IPS DF 19.7 (cell line): ENCODE measurements at places on chromosomes 3 and 15.

- no peak for DNase-seq
Observed at GRCh38 chr3:39097716-39098472, 9.5 kb downstream of the GORASP1 start.

DNA sequence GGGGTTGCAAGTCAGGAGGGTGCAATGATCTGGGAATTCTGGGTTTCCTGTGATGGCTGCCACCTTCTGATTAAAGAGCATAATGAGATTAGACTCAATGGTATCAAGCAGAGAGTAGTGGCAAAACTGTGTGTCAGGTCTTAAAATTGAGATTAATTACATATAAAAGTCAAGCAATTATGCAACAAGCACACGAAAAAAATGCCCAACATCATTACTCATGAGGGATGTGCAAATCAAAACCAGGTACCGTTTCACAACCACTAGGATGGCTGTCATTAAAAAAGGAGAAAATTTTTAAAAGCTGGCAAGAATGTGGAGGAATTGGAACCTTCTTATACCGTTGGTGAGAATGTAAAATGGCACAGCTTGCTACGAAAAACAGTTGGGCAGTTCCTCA lies 205.0 kb downstream of the OSBPL10 start:
- no peak for DNase-seq

GRCh38 chr3:12468276-12468675 lies 16.0 kb upstream of the TSEN2 start:
- DNase-seq, result no peak

GRCh38 chr3:137765310-137766033 lies 1.4 kb downstream of the SOX14 start:
- DNase-seq, result no peak

- DNase-seq, result no peak
Observed at GRCh38 chr3:156434921-156435320, 120.0 kb downstream of the SSR3 start.

DNA sequence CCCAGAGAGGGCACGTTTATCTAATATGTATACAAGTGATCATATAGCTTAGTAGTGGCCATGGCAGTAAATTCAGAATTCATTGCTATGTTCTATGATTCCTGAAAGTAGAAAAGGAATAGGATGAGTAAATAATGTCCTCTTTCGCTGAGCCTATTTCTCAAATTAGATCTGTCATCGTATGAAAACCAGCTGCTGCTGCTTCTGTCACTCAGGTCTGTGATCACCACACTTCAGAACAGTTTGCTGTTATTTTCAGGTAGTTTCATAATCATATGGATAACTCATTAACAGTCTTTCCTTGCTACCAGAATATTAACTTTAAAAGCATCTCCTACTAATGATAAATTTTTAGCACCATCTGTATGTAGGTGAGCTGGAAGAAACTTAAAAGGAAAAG lies 289.1 kb upstream of the AZI2 start:
- no peak for DNase-seq

GRCh38 chr3:59472541-59472940 lies 422.7 kb upstream of the CFAP20DC start:
- no peak for DNase-seq

DNA sequence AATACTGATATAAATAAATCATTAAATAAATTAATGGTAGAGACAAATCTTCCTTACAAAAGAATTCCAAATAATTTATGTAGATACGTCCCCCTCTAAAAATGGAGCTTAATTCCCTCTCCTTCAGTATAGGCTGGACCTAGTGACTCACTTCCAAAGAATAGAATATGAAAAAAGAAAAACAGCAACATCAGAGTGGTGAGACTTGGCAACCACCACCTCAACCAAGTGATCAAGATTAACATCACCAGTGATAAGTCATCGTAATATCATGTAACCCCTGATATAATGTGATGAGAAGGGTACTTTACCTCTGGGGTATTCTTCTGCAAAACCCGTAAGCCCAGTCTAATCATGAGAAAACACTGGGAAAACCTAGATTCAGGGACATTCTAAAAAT lies 13.4 kb downstream of the GOLGB1 start:
- DNase-seq, result no peak

DNA sequence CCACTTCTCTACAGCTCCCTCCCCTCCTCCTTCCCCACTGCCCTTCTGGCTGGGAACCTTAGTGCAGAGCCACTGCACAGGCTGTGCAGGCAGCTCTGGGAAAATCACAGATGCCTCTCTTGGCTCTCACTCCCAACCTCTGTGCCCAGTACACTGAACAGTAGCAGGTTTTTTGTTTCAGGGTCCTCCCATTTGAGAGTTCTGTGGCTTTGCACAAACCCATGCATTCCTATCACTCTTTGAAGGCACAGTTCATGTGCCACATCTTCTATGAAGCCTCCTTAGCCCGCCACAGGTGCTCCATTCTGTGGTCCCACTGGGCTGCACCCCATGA lies 103.9 kb downstream of the SNRK start:
- DNase-seq, result no peak

DNA sequence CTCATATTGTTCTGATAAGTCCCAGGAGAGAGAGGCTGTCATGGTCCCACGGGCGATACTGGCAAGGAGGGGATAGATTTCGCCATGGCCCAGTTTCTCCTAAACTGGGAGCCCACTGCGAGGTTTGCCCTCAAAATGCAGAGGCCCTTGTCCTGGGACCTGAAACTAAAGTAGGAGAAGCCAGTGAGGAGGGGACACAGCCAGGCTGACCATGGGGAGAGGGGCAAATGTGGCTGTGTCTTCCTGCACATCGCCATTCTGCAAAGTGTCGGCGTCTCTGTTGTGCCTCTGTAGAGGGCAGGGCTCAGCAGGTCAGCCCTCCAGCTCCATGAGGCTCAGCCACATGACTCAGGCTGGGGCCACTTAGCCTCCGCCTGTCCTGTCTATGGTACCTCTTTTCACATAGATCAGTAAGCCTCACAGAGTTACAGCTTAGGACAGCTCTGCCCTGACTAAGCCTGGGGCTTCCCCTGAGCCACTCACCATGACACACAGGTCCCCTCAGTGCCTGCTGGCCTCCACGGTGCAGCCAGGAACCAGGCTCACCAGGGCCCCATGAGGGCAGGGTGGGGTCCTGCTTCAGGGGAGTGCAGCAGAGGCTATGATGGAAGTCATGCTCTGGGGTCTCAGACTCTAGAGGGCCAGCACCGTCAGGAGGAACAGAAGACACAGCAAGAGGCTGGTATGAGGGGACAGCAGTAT lies 28.6 kb upstream of the PLXNA1 start:
- no peak for DNase-seq

DNA sequence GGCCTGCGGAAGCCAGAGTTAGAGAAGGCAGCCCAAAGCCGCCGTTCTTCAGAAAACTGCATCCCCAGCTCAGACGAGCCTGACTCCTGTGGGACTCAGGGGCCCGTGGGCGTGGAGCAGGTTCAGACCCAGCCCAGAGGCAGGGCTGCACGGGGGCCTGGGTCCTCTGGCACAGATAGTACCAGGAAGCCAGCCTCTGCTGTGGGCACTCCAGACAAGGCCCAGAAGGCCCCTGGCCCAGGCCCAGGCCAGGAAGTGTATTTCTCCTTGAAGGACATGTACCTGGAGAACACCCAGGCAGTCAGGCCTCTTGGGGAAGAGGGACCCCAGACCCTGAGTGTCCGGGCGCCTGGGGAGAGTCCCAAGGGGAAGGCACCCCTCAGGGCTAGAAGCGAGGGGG lies 23.1 kb downstream of the ALPK3 start:
- DNase-seq, result no peak
